ENCODE measurements at places on chromosomes 5 and 9.

- no peaks in the 10 kb centered on the region for H3K27me3 ChIP-seq
- DNase-seq, result no peak
- H3K4me3 ChIP-seq, result no peak overlapping the region
- peaks cover 11% of the 10 kb centered on the region for H3K4me1 ChIP-seq
- no peak overlapping the region for H3K27ac ChIP-seq
- no peaks in the 10 kb centered on the region for H3K36me3 ChIP-seq
These were observed 57.2 kb upstream of the HAPLN1 start for GRCh38 chr5:83777856-83778255.

- no peak overlapping the region for H3K4me3 ChIP-seq
- H3K36me3 ChIP-seq, result no peaks in the 10 kb centered on the region
- H3K27me3 ChIP-seq, result no peaks in the 10 kb centered on the region
- no peak for DNase-seq
- H3K4me1 ChIP-seq, result no peaks in the 10 kb centered on the region
These were observed 60.0 kb downstream of the SGCD start for GRCh38 chr5:156386976-156387375.

DNA sequence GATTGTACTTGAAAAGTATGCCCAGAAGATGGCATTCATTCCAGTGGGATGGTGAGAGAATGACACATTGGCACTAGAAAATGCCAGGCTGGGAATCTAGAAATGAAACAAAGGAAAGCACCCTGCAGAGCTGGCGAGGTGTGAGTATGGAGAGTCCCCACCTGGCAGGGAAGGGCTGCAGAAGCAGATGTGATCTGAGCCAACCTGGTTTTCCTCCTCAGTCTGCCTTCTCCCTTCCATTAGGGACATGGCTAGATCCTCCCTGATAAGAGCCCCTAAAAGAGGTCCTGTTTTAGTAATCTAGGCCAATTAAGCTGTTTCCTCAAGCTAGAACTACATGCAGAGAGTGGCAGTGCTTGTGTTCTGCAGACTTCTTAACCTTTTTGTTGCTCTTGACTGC, 24.7 kb upstream of the TNFSF15 start:
- no peak overlapping the region for H3K4me3 ChIP-seq
- DNase-seq, result no peak
- H3K27me3 ChIP-seq, result peaks cover 32% of the 10 kb centered on the region
- no peak overlapping the region for H3K27ac ChIP-seq
- H3K36me3 ChIP-seq, result no peaks in the 10 kb centered on the region
- H3K4me1 ChIP-seq, result no peaks in the 10 kb centered on the region

GRCh38 chr5:75933489-75933888, 149.7 kb upstream of the SV2C start:
- no peak overlapping the region for H3K4me3 ChIP-seq
- no peaks in the 10 kb centered on the region for H3K4me1 ChIP-seq
- DNase-seq, result no peak
- no peak overlapping the region for H3K27ac ChIP-seq
- H3K27me3 ChIP-seq, result peaks cover 12% of the 10 kb centered on the region

DNA sequence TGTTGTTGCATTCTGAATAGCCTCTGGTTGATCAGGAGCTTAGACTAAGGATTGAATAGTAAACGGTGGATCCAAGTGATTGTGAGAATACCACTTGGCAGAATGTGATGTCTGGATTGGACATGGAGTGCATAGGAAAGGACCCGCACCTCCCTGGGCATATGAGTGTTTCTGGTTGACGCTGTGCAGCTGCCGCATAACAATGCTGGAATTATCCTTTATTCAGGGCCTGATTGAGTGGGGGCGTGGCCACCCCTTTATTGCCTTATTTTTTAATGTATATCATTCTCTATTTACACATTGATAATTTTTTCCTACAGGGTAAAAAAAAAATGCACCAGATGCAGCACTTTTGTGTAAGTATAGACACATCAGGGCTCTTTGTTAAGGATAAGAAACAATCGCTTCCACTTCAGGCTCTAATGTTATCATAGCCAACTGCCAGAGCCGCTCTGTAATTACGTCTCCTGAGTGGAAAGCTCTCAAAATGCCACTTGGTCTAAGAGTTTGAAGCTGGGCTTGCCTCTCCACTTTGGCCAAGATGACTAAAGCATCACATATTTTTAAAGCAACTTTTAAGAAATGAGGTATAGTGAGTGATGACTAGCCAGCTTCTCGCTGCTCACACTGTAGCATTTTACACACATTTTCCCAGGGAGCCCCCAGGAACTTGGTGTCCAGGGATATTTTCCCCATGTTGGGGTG, 5.7 kb downstream of the FGD3 start:
- no peaks in the 10 kb centered on the region for H3K27me3 ChIP-seq
- H3K4me3 ChIP-seq, result peak overlapping the region; percentile 20
- DNase-seq, result no peak
- peak overlapping the region; percentile 71 for H3K27ac ChIP-seq
- H3K4me1 ChIP-seq, result peaks cover 21% of the 10 kb centered on the region

DNA sequence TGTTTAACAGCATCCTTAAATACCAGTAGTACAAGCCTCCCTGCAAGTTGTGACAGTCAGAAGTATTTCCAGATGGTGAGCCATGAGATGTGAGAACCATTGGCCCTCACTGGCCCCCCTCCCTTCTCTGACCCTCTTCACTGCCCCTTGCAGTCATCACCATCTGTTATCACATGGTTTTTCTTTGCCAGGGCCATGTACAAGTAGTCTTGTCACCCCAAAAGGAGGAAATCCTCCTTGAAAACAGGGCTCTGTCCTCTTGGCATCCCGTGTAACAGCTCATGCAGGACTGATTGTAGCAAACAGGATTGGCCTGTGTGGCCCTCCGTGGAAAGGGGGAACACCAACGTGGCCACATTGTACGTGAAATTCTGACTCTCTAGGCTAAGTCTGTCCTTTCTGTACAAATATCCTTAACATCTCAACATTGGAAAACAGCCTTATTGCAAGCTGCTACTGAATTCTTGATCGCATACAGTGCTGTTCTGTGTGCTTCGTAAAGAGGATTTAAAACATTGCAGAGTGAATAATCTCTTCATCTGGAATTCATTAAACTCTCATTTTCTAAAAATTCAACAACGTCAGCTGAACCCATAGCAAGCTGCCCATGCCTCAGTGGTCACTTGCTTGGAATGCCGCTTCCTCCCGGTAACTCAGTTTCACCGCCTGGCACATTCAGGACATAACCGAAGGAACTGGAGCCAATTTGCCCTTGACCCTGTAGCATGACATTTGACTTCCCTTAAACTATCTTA, 171.7 kb downstream of the ATPSCKMT start:
- DNase-seq, result no peak
- no peak overlapping the region for H3K27ac ChIP-seq
- peaks cover 2% of the 10 kb centered on the region for H3K27me3 ChIP-seq
- H3K4me3 ChIP-seq, result no peak overlapping the region

DNA sequence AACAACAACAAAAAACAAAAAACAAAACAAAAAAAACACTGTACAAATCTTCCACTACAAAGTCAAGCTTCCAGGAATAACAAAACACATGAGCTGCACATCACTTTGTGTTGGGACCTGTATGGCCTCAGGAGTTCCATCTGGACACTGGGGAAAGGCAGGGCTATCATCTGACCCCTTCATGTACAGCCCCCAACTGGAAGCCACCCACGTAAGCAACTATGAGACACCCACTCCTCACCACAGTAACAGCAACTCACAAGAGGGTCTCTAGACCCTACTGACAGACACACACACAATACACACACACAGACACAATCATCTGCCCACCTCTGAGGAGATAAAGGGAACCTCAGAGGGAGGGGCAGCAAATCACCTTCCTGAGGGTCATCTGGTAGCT, 81.7 kb upstream of the LRRTM2 start:
- H3K36me3 ChIP-seq, result no peaks in the 10 kb centered on the region
- peaks cover 28% of the 10 kb centered on the region for H3K27me3 ChIP-seq
- no peak overlapping the region for H3K27ac ChIP-seq
- DNase-seq, result no peak

DNA sequence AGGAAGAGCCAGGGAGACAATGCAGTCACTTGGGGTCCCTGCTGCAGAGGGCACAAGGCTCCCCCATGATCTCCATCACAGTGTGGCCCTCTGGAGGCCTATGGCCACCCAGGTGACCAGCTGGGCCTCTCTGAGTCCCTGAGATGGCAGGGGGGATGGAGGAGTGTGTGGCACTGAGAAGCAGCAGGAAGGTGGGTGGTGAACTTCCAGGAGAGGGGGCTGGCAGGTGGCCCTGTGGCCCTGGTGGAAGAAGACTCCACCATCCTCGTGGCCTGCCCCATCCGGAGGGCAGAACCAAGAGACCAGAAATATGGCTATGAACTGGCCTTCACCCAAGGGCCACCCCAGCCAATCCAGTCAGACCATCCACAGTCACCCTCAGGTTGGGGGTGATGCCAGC, 31.7 kb upstream of the AFAP1L1 start:
- DNase-seq, result no peak
- H3K27ac ChIP-seq, result no peak overlapping the region
- H3K4me3 ChIP-seq, result no peak overlapping the region
- H3K4me1 ChIP-seq, result no peaks in the 10 kb centered on the region
- H3K27me3 ChIP-seq, result peaks cover 29% of the 10 kb centered on the region

- no peaks in the 10 kb centered on the region for H3K36me3 ChIP-seq
- DNase-seq, result no peak
- no peaks in the 10 kb centered on the region for H3K27me3 ChIP-seq
- no peak overlapping the region for H3K27ac ChIP-seq
- peaks cover 55% of the 10 kb centered on the region for H3K4me1 ChIP-seq
- H3K4me3 ChIP-seq, result no peak overlapping the region
These were observed 583.8 kb downstream of the BRINP1 start for GRCh38 chr9:118785456-118785855.

DNA sequence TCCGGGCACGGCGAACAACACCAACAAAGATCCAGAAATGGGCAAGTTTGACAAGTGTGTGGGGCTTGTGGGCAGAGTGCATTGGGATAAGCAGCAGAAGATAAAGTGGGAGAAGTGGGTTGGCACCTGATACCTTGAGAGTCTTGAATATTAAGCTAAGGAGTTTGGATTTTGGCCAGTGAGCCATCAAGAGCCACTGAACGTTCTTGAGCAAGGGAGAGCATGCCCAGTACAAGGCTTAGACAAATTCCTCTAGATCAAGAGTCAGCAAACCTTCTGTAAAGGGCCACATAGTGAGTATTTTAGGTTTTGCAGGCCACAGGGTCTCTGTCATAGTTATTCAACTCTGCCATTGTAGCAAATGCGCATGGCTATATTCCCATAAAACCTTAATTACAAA, 26.6 kb upstream of the TRMT10B start:
- peaks cover 17% of the 10 kb centered on the region for H3K27me3 ChIP-seq
- no peaks in the 10 kb centered on the region for H3K4me1 ChIP-seq
- no peak overlapping the region for H3K27ac ChIP-seq
- no peak for DNase-seq

Data from neural crest cell (in vitro differentiated cells).